ENCODE measurements at places on chromosomes 5 and 9.

DNA sequence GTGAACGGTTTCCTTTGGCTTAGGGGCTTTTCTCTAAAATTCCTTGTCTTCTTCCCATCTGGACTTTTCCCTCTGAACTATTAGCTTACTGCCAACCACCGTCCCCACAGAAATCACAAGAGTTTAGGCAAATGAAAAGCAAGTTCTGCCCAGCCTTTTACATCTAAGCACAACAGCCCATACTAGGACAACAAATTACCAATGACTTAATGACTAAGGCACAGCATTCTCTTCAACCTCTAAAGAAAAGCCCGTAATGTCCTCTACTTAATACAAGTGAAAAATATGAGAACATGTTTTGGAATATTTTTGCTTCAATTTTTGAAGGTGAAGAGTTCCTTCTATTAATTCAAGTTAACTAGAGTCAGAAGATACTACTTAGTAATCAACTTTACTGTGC is 1.2 kb downstream of the ZBTB5 start:
- no peak for DNase-seq

- DNase-seq = no peak
Measured at GRCh38 chr5:178215280-178216002, 11.1 kb downstream of the HNRNPAB start.

DNA sequence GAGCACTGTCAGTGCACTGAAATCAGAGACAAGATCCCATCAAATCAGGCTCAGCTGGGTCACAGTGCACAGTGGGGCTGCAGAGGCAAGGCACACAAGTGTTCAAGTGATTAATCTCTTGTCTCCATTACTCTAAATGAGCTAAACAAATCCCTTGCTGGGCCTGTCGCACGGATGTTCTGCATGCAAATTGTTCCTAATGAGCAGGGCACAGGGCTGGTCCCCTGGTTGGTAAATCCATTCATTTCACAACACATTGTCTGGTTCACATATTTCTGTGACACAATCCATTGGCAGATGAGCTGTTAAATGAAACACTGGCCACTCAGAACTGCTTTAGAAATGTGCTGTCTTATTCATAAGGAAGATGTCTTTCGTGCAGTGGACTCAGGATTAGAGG is 167.9 kb upstream of the BRINP1 start:
- DNase-seq = no peak

DNA sequence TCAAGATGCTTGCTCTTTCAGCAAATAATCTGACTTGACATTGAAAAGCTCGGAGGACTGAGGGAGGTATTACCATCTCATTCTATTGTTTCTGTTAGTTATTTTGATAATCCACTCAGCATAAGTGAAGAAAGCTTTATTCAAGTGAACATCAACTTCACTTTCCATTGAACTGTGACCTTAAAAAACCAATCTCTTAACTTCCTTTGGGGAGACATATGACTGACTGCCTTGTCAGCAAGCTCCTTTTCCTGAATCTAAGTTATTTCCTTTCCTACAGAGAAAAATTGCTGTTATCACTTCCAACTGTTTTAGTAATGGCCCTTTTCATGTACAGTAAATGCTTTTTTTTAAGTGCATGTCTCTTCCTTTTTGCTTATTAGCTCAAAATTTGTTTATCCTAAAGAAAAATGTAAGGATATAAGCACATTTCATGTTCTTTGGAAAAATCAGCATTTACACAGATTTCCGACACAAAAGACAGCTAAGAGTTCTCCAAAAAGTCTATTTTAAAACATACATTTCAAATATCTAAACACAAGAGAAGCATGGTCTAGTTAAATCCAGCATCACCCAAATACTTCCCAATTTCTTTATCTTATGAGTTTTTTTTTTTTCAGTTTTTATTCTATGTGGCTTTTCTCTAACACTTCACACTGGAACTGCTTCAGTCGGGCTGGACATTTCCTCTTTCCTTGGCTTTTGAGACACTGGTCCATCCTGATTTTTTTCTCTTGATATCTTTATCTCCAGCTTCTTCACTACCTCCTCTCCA is 117.9 kb upstream of the DAB2 start:
- no peak for DNase-seq

- DNase-seq = no peak
Measured at GRCh38 chr9:16680975-16681651, 189.4 kb downstream of the BNC2 start.
